Stimulated activated CD4-positive, alpha-beta T cell treated with anti-CD3 and anti-CD28 coated beads, Interleukin-12 subunit alpha, Interleukin-12 subunit beta, amount 100 ng/mL, for 48 hours (primary cell): ENCODE measurements at places on chromosomes 11 and 22.

DNA sequence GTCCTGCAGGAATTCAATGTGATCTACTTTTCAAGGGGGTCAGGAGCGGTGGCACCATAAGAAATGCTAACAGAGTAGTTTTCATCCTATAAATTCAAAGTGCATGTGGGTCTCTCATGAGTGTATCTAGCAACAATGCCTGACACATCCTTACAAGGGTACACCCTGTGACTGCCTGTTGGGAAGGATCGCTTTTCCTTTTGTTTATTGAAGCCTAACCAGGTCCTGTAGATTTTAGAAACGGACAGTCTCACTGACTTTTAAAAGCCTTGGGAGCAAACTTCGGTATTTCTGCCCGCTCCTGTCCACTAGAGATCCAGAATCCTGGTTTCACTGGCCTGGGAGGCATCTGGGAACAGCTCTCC, 102.4 kb downstream of the MICAL2 start:
- no peak for DNase-seq

DNA sequence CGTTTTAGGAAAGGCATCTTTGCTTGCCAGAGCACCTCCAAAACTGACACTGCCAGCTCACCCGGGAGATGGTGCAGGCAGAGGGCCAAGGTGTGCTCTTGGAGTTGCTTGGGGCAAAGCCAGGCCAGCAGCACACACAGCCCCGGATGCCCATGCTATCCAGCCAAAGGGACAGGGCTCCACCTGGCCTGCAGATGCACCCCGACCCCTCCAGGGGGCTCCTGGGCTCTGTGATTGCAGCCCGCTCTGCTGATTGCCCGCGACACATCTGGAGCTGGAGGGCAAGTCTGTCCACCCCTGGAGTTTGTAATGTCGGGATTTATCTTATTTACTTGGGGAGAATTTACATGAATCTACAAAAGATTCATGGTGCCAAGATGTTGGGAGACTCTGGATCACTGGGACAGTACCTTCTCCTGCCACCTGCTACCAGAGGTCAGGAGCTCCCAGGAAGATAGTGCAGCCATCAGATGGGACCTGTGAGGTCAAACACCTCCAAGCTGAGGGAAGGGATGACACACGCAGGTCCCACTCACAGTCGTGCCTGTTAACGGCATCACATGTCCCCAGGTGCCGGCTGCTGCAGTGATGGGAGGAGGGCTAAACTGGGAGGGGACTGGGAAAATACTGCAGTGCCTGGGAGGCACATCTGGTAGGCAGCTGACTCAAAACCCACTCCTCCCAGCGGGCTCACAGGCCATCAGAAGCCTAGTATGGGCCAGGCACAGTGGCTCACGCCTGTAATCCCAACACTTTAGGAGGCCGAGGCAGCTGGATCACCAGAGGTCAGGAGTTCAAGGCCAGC, 17.2 kb downstream of the CBX7 start:
- no peak for DNase-seq

- DNase-seq: no peak
Measured at GRCh38 chr22:41368543-41369423, 13.0 kb upstream of the TEF start.

- no peak for DNase-seq
Measured at GRCh38 chr11:46520971-46521745, 72.7 kb downstream of the AMBRA1 start.

- DNase-seq: peak; percentile 92
Measured at GRCh38 chr22:37121887-37122591, 12.5 kb upstream of the TMPRSS6 start.

DNA sequence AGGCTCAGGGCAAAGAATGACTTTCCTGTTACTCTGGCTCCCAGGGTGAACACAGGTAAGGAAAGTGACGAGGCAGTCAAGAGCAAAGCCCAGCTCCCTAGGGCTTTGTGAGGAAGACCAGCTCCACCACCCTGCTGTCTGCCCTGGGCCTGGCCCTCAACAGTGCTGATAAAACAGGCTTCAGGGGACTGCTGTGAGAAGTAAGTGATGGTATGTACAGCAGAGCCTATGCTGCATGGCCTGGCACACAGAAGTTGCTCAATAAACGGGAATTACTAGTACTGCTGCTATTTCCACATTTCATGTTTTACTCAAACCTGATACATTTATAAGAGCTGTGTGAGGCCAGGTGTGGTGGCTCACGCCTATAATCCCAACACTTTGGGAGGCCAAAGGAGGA, 50.3 kb downstream of the MICAL3 start:
- DNase-seq: no peak

- DNase-seq: no peak
Measured at GRCh38 chr11:74980634-74981033, 8.1 kb upstream of the NEU3 start.

DNA sequence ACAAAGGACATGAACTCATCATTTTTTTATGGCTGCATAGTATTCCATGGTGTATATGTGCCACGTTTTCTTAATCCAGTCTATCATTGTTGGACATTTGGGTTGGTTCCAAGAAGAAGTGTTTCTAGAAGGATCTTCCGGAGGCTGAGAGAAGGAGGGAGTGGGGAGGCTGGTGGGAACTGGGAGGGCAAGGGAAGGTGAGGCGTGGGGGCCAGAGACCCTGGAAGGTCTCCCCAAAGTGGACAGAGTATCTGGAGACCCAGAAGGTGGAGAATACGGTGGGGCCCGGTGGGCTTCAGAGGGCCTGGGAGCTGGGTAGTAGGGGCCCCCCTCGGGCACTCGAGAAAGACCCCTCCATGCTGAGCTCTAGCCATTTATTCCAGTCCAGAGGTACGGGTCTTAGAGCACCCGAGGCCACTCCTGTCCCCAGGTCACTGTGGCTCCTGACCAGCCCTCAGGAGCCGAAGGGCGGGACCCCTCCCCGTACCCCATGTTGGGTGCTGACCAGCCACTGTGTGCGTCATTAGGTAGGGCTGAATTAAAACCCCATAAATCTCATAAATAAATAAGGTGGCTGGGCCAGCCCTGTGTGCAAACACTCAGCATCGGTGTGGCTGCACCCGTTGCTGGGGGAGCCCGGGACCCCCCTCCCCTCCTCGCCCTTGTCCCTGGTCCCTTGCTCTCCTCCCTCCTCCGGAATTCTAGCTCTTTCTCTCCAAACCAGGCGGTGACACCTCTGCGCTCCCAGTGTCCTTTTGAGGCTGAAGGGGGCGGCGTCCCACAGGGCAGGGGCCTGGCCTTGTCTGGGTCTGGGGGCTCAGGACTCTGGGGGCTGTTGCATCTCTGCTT, 38.8 kb upstream of the MUC5AC start:
- no peak for DNase-seq

- no peak for DNase-seq
Measured at GRCh38 chr11:5726351-5726750, 9.9 kb upstream of the OR56B1 start.

GRCh38 chr22:36811094-36811800, 5.6 kb downstream of the PVALB start:
- DNase-seq: no peak

- DNase-seq: no peak
Measured at GRCh38 chr22:46044621-46045458, 67.9 kb upstream of the WNT7B start.

DNA sequence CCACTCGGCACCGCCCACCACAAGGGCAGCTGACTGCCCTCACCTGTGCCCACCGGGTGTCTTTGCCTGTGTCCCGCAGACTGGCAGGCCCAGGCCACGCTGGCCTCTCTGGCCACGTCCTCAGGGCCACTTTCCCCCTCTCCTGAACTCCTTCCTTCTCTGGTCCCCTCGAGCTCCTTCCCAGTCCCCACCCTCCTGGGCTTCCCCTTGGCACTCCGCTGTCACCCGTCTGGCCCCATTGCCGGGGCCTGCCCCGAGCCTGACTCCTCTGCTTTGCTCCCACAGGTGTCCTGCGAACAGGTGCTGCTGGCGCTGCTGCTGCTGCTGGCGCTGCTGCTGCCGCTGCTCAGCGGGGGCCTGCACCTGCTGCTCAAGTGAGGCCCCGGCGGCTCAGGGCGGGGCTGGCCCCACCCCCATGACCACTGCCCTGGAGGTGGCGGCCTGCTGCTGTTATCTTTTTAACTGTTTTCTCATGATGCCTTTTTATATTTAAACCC, 14.2 kb downstream of the MCAT start:
- no peak for DNase-seq

DNA sequence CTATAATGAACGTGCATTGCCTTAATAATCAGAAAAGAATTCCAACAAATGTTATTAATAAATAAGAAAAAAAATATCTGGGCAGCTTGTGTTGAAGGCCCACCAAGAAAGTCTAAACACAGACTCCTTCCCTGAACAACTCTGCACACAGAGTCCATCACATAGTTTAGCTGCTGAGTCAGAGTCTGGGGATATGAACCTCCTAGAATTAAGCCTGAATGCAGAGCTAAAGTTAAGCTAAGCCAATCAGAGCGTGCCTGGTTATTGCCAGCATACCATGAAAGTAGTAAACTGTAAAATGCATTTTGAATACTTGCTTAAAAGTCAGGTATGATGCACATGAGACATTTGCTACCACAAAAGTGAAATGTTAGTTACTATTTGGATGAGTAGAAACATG, 25.6 kb upstream of the TENM4 start:
- DNase-seq: no peak

- no peak for DNase-seq
Measured at GRCh38 chr11:61147791-61148620, 13.2 kb downstream of the VPS37C start.

DNA sequence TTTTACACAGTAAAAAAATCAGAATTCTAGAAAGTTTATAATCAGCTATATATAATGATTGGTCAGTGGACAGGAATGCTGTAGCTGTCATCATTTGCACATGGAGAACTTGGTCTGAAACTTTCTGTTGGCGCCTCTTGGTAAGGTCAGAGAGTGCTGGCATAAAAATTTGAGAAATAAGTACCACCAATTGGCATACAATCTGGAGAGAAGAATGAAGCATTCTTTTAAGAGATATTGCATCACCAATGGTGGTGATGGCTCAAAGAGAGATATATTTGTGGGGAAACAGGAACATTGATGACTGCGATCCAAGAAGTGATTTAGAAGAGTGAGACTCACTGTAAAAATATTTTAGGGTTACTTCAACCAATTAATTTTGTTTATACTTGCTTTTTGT, 19.8 kb upstream of the OOSP1 start:
- DNase-seq: no peak

- no peak for DNase-seq
Measured at GRCh38 chr22:33382436-33382835, 324.3 kb upstream of the SYN3 start.

DNA sequence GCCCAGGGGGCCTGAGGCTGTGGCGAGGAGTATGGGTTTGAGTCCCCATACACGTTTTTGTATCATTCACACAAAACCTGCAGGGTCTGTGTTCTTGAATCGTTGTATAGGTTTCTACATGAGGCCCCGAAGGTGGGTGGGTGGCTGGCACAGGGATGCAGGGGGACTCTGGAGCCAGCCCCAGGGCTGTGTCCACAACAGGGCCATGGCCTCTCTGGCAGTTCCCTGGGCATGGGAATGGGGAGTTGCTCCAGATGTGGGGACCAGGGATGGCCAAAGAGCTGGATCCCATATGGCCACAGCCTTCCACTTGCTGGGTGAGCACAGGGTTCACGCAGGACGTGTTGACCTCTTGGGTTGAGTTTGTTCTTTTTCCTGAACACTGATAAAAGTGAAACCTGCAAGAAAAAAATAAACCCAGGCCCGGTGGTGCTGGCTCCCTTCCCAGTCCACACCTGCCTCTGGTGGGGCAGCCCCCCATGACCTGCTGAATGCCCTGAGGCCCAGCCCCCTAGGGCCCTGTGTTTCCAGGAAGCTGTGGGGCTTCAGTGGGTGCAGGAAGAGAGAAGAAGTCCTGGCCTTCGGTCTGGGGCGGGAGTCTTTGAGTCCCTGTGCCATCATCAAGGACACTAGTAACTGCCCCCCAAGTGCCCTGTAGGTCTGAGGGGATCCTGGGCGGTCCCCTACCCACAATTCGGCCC, 16.1 kb downstream of the MYRF start:
- no peak for DNase-seq

DNA sequence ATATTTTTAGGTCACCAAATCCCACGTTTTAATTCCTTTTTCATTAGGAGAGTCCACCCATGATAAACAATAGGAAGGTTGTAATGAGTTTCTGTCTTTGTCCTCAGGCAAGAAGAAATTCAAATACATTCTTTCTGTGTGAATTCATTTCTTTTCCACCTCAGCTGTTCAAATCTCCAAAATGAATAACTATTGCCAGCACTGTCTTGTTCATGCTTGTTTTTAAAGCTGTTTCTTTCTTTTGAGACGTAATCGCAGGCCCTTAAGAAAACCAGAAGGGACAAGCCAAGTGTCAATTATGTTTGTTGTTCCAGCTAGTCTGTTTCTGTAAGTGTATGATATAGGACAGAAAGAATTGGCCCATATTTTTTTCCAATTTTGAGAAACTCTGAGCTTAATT, 20.2 kb downstream of the MMP27 start:
- no peak for DNase-seq

DNA sequence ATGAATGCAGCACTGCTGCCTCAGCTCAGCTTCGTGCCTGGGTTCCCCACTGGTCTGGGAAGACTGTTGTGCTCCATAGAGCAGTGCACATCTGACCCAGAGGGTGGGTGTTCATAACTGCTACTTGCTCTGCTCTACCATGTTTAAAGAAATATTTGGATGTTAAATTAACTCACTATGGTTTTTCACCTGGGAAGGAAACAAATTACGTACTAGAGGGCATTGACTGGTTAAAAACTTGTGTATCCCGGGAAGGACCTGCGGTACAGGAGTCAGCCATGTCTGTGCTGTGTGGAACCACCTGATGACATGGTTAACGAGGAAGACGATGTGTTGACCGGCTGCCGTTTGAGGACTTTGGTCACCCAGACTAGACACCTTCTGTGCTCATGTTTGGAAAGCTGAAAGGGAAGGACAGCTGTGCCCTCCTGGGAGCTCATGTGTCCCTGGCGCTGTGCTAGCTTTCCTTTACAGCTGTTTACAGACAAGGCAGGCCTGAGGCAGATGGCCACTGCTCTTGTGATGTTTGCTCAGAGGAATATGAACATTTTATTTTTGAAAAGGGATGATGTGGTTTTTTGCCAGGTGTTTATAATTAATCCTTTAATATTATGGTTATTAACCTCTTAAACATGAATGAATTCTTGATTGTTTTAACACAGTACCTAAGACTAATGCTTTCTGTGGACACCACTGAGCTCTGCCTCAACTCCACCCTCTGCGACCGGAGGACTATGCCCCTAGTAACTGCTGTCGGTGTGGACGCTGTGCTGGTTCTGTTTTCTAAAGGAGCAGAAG, 14.3 kb upstream of the AIFM3 start:
- DNase-seq: no peak

DNA sequence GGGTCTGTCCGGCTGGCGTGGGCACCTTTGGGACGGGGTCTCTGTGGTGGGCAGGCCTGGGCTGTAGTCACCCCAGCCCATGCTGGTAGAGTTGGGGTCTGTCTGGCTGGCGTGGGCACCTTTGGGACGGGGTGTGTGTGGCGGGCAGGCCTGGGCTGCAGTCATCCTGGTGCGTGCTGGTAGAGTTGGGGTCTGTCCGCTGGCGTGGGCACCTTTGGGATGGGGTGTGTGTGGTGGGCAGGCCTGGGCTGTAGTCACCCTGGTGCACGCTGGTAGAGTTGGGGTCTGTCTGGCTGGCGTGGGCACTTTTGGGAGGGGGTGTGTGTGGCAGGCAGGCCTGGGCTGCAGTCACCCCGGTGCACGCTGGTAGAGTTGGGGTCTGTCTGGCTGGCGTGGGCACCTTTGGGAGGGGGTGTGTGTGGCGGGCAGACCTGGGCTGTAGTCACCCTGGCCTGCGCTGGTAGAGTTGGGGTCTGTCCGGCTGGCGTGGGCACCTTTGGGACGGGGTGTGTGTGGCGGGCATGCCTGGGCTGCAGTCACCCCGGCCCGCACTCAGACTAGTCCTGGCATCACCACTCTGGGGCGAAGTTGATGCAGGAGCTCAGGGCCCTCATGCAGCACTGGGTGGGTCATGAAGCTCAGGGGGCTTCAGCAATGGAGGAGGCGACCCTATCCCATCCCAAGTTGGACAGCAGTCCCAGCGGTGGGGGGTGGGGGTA, 19.3 kb downstream of the PRR33 start:
- DNase-seq: no peak
